Vagina (tissue), 2 donors: ENCODE measurements at places on chromosomes 7 and 10. TPM values are rescaled to one million over a fixed set of nuclear protein-coding genes. Genes with fewer than 3 reads are reported as not detected.

VGF gene
- total RNA-seq: 1.2 TPM

NPY4R2 gene
- 0.49 TPM for total RNA-seq

GIMAP4 gene
- 25.3 TPM for total RNA-seq

CFAP43 gene
- 0.25 TPM for total RNA-seq

AP1S1 gene
- 42.5 TPM for total RNA-seq

FAM237B gene
- not detected for total RNA-seq

TMEM270 gene
- total RNA-seq: not detected

SPDYE16 gene
- total RNA-seq: not detected

SFXN4 gene
- total RNA-seq: 12.3 TPM

SFTPA1 gene
- total RNA-seq: 2.9 TPM

SPDYE1 gene
- total RNA-seq: not detected

NUTM2B gene
- 0.25 TPM for total RNA-seq

PNLIP gene
- total RNA-seq: not detected

HECW1 gene
- 2.5 TPM for total RNA-seq

FAM24B gene
- total RNA-seq: not detected

C1QL3 gene
- total RNA-seq: not detected

KIF20B gene
- 2.5 TPM for total RNA-seq

STOX1 gene
- total RNA-seq: 2.5 TPM

LRRC18 gene
- total RNA-seq: not detected

MCM10 gene
- 0.98 TPM for total RNA-seq

LBX1 gene
- not detected for total RNA-seq

TBX20 gene
- 0.49 TPM for total RNA-seq

SFXN3 gene
- total RNA-seq: 95.0 TPM

C7orf57 gene
- not detected for total RNA-seq

RNF32 gene
- total RNA-seq: not detected

ARHGEF5 gene
- total RNA-seq: 23.3 TPM

NXPH1 gene
- total RNA-seq: 0.25 TPM

SMARCD3 gene
- total RNA-seq: 39.8 TPM

CPA4 gene
- total RNA-seq: 8.8 TPM

AMPH gene
- total RNA-seq: 13.3 TPM

LRRC4 gene
- total RNA-seq: 6.1 TPM

JCAD gene
- 40.3 TPM for total RNA-seq

FAM20C gene
- 22.1 TPM for total RNA-seq

SEMA3D gene
- total RNA-seq: 2.2 TPM

LZTS2 gene
- total RNA-seq: 99.4 TPM

SMKR1 gene
- total RNA-seq: not detected

EGFR gene
- total RNA-seq: 130 TPM

CALCR gene
- total RNA-seq: not detected

BAMBI gene
- total RNA-seq: 10.8 TPM

C10orf62 gene
- total RNA-seq: not detected

PNLIPRP2 gene
- not detected for total RNA-seq

CADPS2 gene
- total RNA-seq: 25.5 TPM

IL6 gene
- total RNA-seq: 12.0 TPM

ADAM22 gene
- total RNA-seq: 6.1 TPM

PKD2L1 gene
- not detected for total RNA-seq

STRIP2 gene
- total RNA-seq: 0.49 TPM

DYNC1I1 gene
- total RNA-seq: 12.0 TPM

CYP26A1 gene
- not detected for total RNA-seq

SUGCT gene
- 2.2 TPM for total RNA-seq

SPDYE2 gene
- not detected for total RNA-seq

GPR26 gene
- not detected for total RNA-seq

OR9A2 gene
- not detected for total RNA-seq

NPFFR1 gene
- total RNA-seq: not detected
